ENCODE measurements at places on chromosomes 13 and 19.
A peak's percentile ranks its signal among the peaks of the same experiment; 100 is the strongest.

- DNase-seq = no peak
Measured at GRCh38 chr19:40367577-40368434, 19.3 kb downstream of the PLD3 start.

DNA sequence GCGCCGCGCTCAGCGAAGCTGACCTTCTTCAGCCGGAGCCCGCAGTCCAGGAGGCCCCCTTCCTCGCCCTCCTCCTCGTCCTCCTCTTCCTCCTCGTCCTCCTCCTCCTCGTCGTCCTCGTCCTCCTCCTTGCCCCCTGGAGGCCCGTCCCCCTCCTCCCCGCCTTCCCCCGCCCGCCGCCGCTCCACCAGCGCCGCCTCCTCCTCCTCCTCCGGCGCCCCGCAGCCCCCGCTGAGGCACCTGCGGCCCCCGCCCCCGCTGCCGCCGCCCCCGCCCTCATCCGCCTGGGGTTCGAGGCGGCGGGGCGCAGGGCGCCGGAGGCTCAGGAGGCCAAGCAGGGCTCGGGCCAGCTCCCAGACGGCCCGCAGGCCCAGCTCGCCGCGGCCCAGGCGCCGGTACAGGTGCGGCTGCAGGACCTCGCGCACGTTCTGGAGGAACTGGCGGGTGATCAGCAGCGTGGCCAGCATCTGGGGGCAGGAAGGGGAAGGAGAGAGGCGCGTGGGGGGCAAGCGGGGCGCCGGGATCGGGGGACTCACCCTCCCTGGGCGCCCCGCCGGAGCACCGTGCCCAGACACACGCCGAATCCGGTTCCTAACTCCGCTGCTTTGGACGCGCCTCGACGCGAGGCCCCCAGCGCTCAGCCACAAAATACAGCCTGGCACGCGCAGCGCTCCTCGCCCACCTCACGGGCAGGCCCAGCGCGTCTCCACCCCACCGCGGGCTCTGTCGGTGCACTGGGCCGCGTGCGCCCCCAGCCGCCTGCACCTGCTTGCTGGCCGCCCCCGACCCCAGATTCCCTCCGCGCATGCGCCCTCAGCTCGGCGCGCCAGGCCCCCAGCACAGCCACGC lies 5.9 kb downstream of the ANO8 start:
- DNase-seq = no peak

- DNase-seq = no peak
Measured at GRCh38 chr19:41974652-41975051, 15.5 kb upstream of the RABAC1 start.

DNA sequence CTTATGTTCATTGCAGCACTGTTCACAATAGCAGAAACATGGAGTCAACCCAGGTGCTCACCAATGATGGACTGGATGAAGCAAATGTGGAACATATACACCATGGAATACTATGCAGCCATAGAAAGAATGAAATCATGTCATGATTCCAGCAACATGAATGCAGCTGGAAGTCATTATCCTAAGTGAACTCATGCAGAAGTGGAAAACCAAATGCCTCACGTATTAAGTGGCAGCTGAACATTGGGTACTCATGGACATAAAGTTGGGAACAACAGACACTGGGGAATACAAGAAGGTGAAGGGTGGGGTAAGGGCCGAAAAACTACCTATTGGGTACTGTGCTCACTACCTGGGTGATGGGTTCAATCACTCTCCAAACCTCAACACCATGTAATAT lies 915.9 kb downstream of the UQCRFS1 start:
- no peak for DNase-seq

- no peak for DNase-seq
Measured at GRCh38 chr13:27311518-27312210, 41.0 kb downstream of the RASL11A start.

GRCh38 chr19:4448147-4448985 lies 9.2 kb downstream of the UBXN6 start:
- DNase-seq = no peak

- no peak for DNase-seq
Measured at GRCh38 chr13:28655561-28655960, 3.4 kb upstream of the POMP start.

- no peak for DNase-seq
Measured at GRCh38 chr13:31956980-31957644, 74.5 kb upstream of the FRY start.

DNA sequence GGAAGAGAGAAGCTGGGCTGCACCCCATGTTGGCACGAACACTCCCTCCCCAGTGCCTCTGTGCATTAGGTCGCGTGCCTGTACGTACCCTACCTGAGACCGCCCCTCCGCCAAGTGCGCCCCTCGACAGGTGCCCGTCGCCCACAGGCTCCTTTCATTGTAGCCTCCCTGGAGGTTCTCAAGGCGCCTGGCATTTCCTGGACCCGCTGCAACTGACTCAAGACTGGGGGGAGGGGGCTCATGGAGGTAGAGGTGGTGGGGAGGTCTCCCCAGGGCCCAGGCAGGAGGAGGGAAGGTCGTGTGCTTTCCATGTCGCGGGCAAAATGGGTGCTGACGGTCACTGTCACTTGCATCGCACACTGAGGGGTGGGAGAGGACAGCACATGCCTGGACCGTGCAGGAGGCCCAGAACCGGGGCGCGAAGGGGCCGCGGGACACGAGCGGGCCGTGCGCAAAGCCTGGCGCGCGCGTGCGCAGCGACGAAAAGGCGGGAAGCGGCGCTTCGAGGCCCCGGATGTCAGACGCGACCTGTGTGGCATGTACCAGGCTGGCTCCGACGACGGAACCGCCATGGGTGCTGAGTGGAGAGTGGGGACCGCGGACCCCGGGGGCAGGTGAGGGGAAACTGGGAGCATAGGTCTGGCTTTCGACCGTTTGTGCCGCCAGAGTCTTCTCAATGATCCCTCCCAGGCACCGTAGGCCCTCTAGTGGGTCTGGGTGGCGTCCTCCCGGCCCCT lies 16.5 kb downstream of the NFIX start:
- DNase-seq = no peak

GRCh38 chr19:28641395-28641794 lies 571.6 kb downstream of the UQCRFS1 start:
- no peak for DNase-seq

DNA sequence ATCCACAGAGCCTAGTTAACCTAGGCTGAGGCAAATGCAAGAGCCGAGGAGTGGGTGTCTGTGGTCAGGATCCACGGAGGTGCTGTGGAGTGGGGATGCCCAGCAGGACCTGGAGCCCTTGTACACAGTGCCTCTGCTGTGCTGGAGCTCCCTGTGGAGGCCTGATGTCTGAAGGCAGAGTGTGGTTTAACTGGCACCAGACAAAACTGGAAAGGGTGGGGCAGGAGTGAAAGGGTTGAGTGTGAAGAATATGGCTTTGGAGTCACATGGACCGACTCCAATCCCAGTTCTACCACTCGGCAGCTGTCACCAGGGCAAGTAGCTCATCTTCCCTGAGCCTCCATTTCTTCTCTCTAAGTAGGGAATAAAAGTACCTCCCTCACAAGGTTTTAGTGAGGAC lies 60.3 kb upstream of the GPR12 start:
- no peak for DNase-seq

GRCh38 chr13:19153782-19154450 lies 27.7 kb downstream of the TUBA3C start:
- DNase-seq = peak; percentile 1

- no peak for DNase-seq
Measured at GRCh38 chr13:38661010-38661675, 25.7 kb upstream of the FREM2 start.

DNA sequence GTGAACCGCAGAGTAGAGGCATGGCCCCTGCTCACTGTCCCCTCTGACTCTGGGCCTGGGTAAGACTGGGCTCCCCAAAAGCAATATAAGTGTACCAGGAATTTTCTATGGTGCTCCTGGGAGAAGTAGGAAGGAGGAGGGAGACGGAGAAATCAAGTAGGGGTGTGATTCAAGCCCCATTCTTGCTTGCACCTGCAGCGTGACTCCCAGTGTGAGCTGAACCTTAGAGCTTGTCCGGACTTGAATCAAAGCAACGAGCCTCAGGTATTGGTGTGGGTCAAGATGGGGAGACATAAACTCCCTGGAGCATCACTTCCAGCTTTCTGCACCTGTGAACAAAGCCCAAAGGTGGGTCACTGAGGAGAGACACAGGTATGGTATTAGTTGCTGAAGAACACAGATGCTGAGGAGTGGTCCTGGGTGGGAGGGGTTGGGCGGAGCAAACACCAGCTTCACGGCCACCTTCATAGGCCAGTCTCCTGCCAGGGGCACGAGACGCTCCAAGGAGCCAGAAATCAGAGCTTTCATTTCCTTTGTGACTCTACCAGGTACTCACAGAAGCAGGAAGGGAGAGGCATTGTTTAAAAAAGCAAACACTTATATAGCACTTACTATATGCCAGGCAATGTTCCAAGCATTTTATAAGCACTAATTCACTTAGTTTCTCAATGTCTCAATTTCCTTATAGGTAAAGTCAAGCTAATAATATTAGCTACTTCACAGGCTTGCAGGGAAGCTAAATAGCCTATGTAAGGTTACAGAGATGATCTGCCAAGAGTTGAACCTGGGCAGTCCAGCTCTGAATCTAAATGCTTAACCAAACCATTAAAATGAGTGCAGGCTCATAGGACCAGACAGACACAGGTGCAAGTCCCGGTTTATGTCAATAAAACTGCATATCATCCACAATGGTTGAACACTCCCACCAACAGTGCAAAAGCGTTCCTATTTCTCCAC lies 775.3 kb downstream of the UQCRFS1 start:
- DNase-seq = no peak

GRCh38 chr13:44680746-44681355 lies 104.7 kb upstream of the TSC22D1 start:
- no peak for DNase-seq

- no peak for DNase-seq
Measured at GRCh38 chr13:31208559-31209122, 8.9 kb downstream of the B3GLCT start.

DNA sequence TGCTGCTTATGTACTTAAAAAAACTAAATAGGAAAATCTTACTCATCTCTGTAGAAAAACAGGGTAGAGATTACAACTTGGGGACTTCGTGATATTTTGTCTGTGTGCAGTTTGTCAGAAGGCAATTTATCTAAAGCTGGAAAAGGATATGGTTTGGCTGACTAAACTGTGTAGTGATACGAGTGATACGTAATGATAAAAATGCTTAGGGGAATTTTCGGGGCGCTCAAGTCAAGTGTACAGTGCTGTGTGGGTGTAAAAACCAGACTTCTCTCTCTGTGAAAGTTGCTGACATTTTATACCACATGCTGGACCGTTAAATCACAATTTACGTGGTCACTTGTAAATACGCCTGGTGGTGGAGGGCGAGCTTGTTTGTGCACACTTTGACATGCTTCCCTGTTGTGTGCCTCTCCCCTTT lies 221.7 kb downstream of the KCNRG start:
- peak; percentile 67 for DNase-seq
